ENCODE measurements at places on chromosomes 7 and 10.

GRCh38 chr7:2374401-2374800 is 19.8 kb downstream of the EIF3B start:
- DNase-seq = no peak

GRCh38 chr10:68075550-68076004 is 494 bp upstream of the HERC4 start:
- no peak for DNase-seq

DNA sequence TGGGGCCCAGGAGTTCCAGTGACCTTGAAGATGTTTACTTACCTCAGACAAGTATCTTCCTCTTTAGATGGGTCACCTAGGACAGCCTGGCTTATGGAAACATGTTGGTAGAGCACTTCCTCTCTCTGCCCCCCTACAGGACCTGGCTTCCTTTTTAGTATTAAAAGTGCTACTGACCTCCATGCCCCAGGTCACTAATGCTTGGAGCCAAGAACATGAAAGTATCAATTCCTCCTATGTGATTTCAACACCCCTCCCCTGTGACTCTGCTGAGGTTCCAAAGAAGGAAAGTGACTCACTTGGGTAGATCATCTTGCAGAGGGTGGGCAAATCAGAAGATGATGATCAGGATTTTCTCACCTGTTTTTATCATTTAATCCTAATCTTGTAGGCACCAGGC is 125.3 kb upstream of the CCDC6 start:
- DNase-seq = no peak

- DNase-seq = no peak
Measured at GRCh38 chr10:52956461-52956860, 183.9 kb upstream of the MBL2 start.

DNA sequence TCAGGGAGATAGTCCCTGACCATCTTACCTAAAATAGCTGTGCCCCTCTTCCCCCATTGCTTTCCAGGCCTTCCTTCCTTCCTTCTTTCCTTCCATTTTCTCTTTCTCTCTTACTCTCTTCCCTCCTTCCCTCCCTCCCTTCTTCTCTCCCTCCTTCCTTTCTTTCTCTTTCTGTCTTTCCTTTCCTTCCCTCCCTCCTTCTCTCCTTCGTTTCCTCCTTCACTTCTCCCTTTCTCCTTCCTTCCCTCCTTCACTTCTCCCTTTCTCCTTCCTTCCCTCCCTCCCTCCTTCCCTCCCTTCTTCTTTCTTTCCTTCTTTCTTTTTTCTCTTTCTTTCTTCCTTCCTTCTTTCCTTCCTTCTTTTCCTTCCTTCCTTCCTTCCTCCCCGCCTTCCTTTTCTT is 24.6 kb upstream of the MKX start:
- no peak for DNase-seq

DNA sequence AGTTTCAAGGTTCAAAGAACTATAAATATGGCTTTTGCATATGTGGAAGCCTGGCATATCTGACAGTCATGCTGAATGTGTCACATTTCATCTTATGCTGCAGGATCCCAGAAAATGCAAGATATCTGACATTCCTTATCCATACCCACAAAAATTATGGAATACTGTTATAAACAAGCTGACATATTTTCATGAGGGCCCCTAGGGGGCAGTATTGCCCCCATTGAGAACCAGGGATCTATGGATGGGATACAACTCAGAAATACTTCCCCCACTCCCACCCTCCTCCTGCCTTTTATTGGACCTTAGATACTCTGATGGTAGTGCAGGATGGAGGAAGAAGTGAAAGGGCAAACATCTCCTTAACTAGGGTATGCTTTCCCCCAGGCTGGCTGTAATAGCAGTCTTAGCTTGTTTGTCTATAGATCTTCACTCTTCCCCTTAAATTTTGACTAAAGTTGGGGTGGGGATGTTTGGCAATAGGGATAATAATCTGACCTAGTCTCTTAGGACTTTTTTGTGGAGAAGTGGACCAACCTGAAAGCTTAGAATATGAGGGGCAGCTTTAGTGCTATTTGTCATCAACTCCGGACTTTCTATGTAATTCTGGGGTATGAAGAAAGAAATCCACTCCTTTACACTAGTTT is 3.5 kb upstream of the GNGT1 start:
- DNase-seq = peak; percentile 22

DNA sequence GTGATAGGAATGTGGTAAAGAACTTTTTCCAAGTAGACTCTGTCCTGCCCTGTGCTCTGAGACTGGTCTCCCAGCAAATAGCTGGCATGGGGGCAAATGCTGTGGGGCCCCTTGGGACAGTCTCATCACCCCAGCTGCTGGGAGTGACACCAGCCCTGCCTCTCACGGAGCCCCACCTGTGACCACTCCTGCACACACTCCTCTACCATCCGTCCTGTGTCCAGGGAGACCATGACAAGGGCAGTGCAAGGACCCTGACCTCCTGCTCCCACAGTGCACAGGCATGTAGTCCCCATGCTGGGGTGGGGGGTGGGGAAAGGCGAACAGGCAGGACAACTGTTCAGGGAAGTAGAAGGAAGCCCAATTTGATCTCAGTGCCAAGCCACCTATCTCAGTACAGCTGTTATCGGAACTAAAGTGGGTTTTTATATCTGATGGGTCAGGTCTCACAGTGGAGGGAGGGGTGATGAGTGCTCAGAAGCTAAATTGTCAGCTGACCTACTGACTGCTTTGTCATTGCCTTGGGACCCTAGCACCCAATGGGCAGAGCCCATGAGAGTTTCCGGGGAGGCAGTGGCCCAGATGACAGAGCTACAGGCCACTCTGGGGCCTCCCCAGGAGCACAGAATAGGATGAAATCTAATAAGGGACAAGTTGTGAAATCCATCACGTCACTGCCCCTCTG is 24.5 kb downstream of the VSTM4 start:
- DNase-seq = no peak

DNA sequence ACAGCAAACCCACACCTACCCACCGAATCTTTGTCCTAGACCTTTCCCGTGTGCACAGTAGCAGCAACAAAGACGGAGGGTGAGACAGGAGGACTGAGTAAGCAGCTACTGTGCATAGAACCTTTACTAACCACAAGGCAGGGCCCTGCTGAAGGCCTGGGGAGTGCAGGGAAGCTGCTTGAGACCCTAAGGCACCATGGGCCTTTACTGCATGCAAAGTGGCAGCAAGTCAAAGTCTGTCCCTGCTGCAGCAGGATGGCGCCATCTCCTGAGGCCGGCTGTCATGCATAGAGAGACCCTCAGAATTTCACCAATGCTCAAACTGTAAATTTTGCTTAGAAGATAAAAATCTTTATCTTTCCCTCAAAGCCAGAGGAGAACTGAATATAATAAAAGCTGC is 610.5 kb downstream of the ACTR3B start:
- no peak for DNase-seq

DNA sequence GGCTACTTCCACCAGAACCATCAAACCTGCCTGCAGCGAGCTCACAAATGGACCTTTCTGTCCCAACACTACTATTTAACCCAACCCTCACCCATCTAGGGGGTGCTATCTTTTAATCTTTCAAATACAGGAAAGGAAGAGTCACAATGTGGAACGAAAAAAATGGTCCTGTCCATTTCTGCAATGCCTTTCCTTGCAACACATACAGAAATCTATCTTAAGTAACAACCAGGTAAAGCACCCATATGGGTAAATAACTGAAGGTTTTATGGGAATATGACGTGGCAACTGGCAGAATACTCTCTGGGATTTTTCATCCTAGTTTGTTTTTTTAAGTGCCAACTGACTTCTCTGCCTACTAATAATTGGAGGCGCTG is 24.6 kb downstream of the TNS3 start:
- no peak for DNase-seq

DNA sequence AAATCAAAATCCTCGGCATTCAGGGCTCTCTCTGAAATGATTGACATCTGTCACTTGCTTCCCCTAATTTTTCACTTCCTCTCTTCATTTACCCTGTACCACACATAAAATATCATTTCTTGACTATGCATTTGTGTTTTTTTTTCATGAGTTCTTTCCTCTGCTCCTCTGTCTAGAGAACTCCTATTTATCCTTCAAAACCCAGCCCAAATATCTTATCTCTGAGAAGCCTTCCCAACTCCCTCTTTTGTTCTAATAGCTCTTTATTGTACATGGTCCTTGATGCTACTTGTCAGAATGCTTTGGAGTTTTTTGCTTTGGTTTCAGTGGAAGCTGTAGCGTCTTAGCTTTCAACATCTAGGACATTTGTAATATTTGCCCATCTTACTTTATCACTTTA is 190.2 kb upstream of the CTBP2 start:
- no peak for DNase-seq

All from NCI-H2227 treated with DMSO at 0.1 percent for 48 hours (cell line).